Hair follicular keratinocyte (primary cell): ENCODE measurements at places on chromosomes 1 and 21. TPM values are rescaled to one million over a fixed set of nuclear protein-coding genes. Genes with fewer than 3 reads are reported as not detected.

Gene VHLL
- not detected in 2 replicates for total RNA-seq

Gene FCRL1
- total RNA-seq = not detected in 2 replicates

Gene CR1L
- total RNA-seq = not detected in 2 replicates

Gene SAMD11
- total RNA-seq = 0.08 TPM in 2 replicates

Gene BNIPL
- total RNA-seq = 1.2 and 7.6 TPM in 2 replicates

Gene FCRL2
- not detected in 2 replicates for total RNA-seq

Gene FTCD
- total RNA-seq = not detected in 2 replicates

Gene TRIM63
- total RNA-seq = not detected in 2 replicates

Gene RBP7
- 1.4 and 4.1 TPM in 2 replicates for total RNA-seq

Gene FOXD2
- total RNA-seq = 0.08 and 0.15 TPM in 2 replicates

Gene SH2D5
- total RNA-seq = 77.1 and 90.8 TPM in 2 replicates

Gene NUF2
- total RNA-seq = 6.6 and 26.8 TPM in 2 replicates

Gene ANGPTL3
- total RNA-seq = not detected in 2 replicates

Gene CLCNKA
- not detected in 2 replicates for total RNA-seq

Gene ADGRL4
- total RNA-seq = 0.42 TPM in 1 of 2 replicates, not detected in the other

Gene TNN
- total RNA-seq = not detected in 2 replicates

Gene RPE65
- not detected in 2 replicates for total RNA-seq

Gene TMEM269
- total RNA-seq = not detected in 2 replicates

Gene TMEM52
- total RNA-seq = 0.65 and 0.70 TPM in 2 replicates

Gene LRRC38
- total RNA-seq = not detected in 2 replicates

Gene LHX8
- total RNA-seq = not detected in 2 replicates

Gene PPP1R8
- total RNA-seq = 28.7 and 41.9 TPM in 2 replicates

Gene AMY1B
- total RNA-seq = not detected in 2 replicates
